Right ventricle myocardium superior (tissue), 1 donor: ENCODE measurements at places on chromosomes 5 and 9. TPM values are rescaled to one million over a fixed set of nuclear protein-coding genes. Genes with fewer than 3 reads are reported as not detected.

Gene IL17B
- total RNA-seq: not detected

Gene ZFP62
- total RNA-seq: 16.6 TPM

Gene CTSV
- total RNA-seq: not detected

Gene SHC3
- total RNA-seq: 0.35 TPM

Gene OR1J2
- total RNA-seq: not detected

Gene NUTM2G
- not detected for total RNA-seq

Gene DEPDC1B
- 0.27 TPM for total RNA-seq

Gene PLPP7
- 115 TPM for total RNA-seq

Gene FOXI1
- not detected for total RNA-seq

Gene ARSK
- 4.1 TPM for total RNA-seq

Gene TMEM174
- total RNA-seq: not detected

Gene ADAMTSL2
- total RNA-seq: 8.1 TPM

Gene AGXT2
- not detected for total RNA-seq

Gene LURAP1L
- total RNA-seq: 2.2 TPM

Gene ARL10
- 5.5 TPM for total RNA-seq

Gene INSL4
- not detected for total RNA-seq

Gene TIGD6
- total RNA-seq: 1.9 TPM

Gene ANKRD31
- 0.08 TPM for total RNA-seq

Gene ERMP1
- total RNA-seq: 19.3 TPM

Gene GABRA1
- total RNA-seq: not detected

Gene LPAR1
- total RNA-seq: 12.7 TPM

Gene PKD2L2
- total RNA-seq: 0.48 TPM

Gene RXFP3
- not detected for total RNA-seq

Gene ADAMTS13
- 2.8 TPM for total RNA-seq

Gene SLC34A3
- total RNA-seq: not detected

Gene CREBRF
- 23.9 TPM for total RNA-seq

Gene COL27A1
- total RNA-seq: 8.0 TPM

Gene FASTKD3
- total RNA-seq: 4.7 TPM

Gene DMGDH
- 2.2 TPM for total RNA-seq

Gene APBB3
- 10.2 TPM for total RNA-seq

Gene RFK
- total RNA-seq: 24.4 TPM

Gene MARCHF6
- 170 TPM for total RNA-seq

Gene LCN6
- total RNA-seq: 13.0 TPM

Gene GRIN3A
- total RNA-seq: 0.81 TPM

Gene NRARP
- total RNA-seq: 4.4 TPM

Gene LRRC70
- total RNA-seq: 1.2 TPM

Gene CLK4
- total RNA-seq: 23.2 TPM
